ENCODE measurements at places on chromosomes 11 and 22. TPM values are rescaled to one million over a fixed set of nuclear protein-coding genes. Genes with fewer than 3 reads are reported as not detected.

Gene C11orf86
- not detected for total RNA-seq

Gene ALDH3B1
- total RNA-seq, result 0.98 TPM

Gene CPT1B
- total RNA-seq, result 33.5 TPM

DNA sequence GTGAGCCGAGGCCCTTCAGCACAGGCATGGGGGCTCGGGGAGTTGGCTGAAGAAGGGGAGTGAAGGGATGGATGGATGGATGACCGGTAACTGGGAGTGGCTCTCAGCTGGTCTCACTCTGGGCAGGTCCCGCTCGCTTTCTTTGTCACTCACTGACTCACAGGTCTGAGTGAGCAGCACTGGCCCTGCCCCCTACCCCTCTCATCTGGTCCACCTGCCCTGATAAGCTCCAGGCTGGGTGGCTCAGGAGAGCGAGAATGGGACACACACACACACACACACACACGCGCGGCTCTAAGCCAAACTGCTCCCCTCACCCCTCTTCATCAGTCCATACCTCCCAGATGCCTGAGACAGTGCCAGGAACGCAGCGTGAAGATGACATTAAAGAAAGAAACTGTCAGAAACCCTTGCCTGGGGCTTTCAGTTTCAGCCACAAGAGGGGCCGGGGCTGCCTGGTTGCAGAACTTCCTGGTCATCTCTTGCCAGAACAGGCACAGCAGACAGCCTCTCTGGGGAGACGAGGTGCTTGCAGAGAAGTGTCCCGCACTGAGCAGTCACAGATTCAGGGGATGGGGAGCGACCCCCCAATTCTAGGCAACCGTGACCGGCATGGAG is 16.5 kb upstream of the SHISAL1 start:
- no peak overlapping the region for H3K27ac ChIP-seq
- no peaks in the 10 kb centered on the region for H3K36me3 ChIP-seq
- H3K4me3 ChIP-seq, result no peak overlapping the region
- peaks cover 51% of the 10 kb centered on the region for H3K27me3 ChIP-seq

DNA sequence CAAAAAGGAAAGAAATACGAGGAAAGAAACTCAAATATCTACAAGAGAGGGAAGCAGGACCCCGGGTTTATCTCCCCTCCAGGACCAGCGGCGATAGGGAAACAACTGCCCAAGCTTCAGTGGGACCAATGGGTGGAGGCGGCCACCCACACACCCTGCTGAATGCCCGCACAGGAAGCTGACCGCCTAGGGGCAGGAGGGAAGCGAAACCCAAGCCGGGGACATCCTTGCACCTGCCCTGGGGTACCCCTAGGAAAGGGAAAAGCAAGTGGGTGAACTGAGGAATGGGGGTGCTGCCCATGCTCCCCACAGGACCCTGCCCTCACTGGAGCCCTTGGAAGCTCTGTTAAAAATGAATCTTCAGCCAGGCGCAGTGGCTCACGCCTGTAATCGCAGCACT is 27.6 kb upstream of the HMOX1 start:
- peaks cover 69% of the 10 kb centered on the region for H3K4me1 ChIP-seq
- peak overlapping the region; percentile 98 for H3K27ac ChIP-seq
- peak overlapping the region; percentile 86 for H3K4me3 ChIP-seq
- no peak for DNase-seq

GRCh38 chr11:12789596-12790215 is 115.5 kb downstream of the TEAD1 start:
- no peak overlapping the region for H3K4me3 ChIP-seq
- no peaks in the 10 kb centered on the region for H3K4me1 ChIP-seq
- H3K27ac ChIP-seq, result no peak overlapping the region
- no peaks in the 10 kb centered on the region for H3K27me3 ChIP-seq
- H3K36me3 ChIP-seq, result no peaks in the 10 kb centered on the region

GRCh38 chr11:14112721-14113120 is 150.2 kb downstream of the SPON1 start:
- H3K36me3 ChIP-seq, result no peaks in the 10 kb centered on the region
- no peak overlapping the region for H3K4me3 ChIP-seq
- H3K27ac ChIP-seq, result no peak overlapping the region
- no peaks in the 10 kb centered on the region for H3K4me1 ChIP-seq
- no peak for DNase-seq

GRCh38 chr11:35293035-35293434 is 126.3 kb downstream of the SLC1A2 start:
- no peaks in the 10 kb centered on the region for H3K36me3 ChIP-seq
- H3K27me3 ChIP-seq, result no peaks in the 10 kb centered on the region
- no peak overlapping the region for H3K4me3 ChIP-seq

DNA sequence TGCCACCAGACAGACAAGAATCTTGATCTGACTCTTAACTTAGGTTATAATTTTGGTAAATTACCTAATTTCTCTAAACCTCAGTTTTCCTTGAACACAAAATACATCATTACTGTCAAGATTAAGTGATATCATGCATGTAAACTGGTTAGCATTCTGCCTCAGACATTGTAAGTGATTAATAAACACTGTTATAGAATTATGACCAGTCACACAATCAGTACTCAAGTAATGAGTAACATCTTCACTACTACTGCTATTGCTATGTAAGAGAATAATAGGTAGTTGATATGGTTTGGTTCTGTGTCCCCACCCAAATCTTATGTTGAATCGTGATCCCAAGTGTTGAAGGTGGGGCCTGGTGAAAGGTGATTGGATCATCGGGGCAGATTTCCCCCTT is 218.9 kb downstream of the SBF2 start:
- no peak for DNase-seq
- H3K36me3 ChIP-seq, result peaks cover 2% of the 10 kb centered on the region
- no peaks in the 10 kb centered on the region for H3K27me3 ChIP-seq
- H3K27ac ChIP-seq, result no peak overlapping the region
- no peak overlapping the region for H3K4me3 ChIP-seq

DNA sequence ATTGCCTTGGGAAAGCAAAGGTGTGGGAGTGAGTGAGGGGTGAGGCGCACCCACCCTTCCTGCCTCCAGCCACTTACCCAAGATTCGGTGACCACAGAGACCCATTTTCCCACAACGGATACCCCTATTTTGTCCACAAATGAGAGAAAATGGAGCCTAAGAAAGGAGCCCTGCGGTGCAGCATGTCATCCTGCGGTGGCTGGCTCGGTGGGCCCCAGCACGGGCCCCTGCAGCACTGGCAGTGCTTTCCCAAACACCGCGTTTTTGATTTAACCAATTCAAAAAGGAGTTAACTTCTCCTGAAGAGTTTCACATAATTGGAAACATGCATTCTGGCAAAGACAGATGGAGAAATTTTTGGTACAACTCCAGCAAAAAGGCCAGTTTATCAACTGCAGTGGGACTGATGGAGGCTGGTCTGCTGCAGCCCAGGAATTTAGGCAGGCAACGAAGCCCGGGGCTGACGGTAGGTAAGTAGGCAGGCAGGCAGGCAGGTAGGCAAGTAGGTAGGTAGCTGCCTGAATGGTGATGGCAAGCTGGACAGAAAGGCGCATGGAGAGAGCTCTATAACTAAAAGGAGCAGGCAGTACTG is 84.2 kb downstream of the FDX1 start:
- H3K27ac ChIP-seq, result no peak overlapping the region
- no peaks in the 10 kb centered on the region for H3K4me1 ChIP-seq
- no peak for DNase-seq
- H3K27me3 ChIP-seq, result peaks cover 6% of the 10 kb centered on the region
- H3K36me3 ChIP-seq, result no peaks in the 10 kb centered on the region

DNA sequence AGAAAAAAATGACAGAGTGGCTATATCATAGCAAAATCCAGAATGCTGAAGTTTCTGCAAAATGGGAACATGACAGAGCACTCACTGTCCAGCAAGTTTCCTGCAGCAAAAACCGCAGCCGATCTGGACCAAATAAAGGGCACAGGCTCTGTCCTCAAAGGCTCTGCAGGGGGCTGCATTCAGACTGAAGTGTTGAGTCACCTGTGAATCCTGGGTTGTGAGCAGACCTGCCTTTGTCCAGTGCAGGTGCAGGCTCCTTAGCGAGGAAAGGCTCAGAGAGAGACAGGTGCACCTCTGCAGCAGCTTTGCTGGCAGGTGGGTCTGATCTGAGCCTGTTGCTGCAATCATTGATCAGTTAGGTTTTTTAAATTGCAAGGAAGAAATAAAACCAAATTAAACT is 29.3 kb upstream of the NFAM1 start:
- peaks cover 14% of the 10 kb centered on the region for H3K4me1 ChIP-seq
- H3K27me3 ChIP-seq, result peaks cover 31% of the 10 kb centered on the region
- no peaks in the 10 kb centered on the region for H3K36me3 ChIP-seq
- DNase-seq, result no peak

Measured in activated B cell treated with CpG ODN at 0.5 μM for 24 hours (primary cell).